Stimulated activated CD8-positive, alpha-beta memory T cell treated with anti-CD3 and anti-CD28 coated beads, Interleukin-7, amount 100 ng/mL, for 1 hour (primary cell): ENCODE measurements at places on chromosomes 13 and 19.

DNA sequence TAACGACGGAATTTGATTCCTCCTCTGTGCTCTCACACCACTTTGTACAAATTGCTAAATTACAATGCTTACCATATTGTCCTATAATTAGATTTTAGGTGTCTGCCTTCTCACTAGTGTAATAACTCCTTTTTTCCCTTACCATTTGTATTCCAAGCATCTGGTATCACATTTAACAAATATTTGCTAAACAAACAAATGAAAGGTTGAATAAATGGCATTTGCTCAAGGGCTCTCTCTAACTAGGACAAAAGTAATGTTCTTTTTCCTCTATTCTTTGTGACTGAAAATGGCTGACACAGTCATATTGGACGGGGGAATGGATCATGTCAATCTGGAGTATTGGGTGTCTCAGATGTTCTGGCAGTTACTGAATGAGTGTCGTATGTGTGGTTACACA lies 99.7 kb downstream of the ENOX1 start:
- no peak for DNase-seq

DNA sequence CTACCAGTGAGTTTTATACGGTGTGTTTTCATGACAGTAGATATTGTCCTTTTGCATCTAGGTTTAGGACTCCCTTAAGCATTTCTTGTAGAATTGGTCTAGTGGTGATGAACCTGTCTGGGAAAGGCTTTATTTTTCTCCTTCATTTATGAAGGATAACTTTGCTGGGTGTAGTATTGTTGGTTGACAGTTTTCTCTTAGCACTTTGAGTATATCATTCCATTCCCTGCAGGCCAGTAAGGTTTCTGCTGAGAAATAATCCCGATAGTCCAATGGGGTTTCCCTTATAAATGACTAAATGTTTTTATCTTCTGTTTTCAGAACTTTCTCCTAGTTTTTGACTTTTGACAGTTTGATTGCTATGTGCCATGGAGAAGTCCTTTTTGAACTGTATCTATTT lies 57.2 kb downstream of the DNAJC3 start:
- no peak for DNase-seq

GRCh38 chr13:112770504-112770903 lies 80.7 kb downstream of the ATP11A start:
- no peak for DNase-seq

DNA sequence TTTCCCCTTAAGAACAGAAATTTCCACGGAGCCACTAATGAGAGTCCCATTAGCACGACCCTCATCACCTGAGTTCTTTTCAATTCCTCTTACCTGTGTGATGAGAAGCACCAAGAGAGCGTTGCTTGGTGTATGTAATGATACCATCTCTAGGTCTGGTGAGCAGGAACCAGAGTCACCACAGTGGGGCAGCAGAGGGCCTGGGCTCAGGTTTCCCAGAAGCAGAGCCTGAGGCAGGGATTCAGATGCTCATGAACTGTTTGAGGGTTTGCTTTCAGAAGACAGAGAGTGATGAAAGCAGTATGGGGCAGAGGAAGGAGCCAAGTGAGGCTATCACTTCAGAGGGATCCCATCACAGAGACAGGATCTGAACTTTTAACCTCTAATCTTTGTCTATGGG lies 3.1 kb upstream of the PTPRH start:
- DNase-seq = no peak

GRCh38 chr13:73290844-73291243 lies 232.0 kb downstream of the KLF5 start:
- no peak for DNase-seq

DNA sequence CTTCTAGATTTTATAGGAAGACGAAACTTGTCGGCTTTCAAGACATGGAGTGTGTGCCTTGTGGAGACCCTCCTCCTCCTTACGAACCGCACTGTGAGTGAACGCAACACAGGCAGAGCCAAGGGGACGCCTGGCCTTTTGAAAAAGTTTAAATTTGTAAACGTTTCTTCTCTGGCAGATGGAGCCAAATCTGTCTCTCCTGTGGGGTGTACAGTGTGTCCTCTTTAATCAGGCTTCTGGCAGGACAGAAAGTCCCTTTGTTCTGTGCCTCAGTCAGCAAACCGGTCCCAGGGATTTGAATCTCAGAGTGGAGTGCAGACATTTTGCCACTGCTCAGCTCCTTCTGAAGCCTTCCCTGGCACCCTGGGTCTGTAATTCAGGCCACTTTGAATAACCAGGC lies 56.5 kb downstream of the TNFRSF19 start:
- no peak for DNase-seq

DNA sequence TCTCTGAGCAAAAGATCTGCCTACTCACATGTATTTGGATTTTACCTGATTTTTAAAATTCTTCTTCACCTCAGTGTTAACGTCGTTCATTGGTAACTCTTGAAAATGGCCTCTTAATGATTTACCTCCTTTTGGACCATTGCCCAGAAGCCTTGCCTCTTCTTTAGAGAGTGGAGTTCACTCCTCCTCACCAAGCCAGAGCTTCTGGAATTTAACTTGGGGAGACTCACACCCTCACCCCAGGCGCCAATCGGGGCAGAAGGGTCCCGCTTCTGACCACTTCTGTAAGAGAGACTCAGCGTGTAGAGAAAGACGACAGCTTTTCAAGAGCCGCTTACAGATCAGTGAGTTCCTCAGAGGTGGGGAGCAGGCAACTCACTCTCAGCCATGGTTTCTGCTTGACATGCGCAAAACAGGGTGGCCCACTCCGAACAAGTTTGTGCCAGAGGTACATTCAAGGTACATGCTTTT lies 2.7 kb downstream of the PNMA8C start:
- no peak for DNase-seq

DNA sequence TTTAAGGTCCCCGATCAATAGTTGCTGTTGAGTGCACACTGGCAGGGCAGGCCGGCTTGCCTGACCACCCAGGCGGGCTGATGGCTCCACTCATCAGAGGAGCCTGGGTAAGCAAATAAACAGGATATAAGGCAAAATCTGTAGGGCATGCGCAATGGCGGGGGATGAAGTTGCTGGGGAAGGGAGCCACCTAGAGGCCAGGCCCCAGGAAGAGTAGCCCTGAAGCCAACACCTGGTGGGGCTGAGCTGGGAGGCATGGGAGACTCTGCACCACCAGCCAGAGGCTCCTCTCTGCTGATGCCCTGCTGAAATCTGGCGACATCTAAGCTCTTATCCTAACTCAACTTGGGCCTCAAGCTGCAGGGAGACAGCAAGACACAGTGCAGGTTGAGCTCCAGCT lies 324.3 kb downstream of the ZNF536 start:
- no peak for DNase-seq

DNA sequence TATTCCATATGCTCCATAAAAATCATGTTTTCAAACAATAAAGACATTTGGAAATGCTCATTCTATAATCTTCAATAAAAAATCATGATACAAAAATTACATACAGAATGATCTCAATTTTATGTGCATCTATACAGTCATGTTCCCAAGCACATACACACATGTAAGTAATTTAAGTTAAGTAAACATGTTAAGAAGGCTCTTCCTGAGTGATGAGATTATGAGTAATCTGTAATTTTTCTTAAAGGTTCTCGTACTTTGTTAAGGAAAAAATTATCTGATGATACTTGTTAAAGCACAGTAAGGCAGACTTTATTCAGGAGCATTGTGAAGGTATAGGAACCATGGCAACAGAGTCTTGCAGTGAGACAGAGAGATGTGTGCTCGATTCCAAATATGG lies 30.0 kb upstream of the DLEU7 start:
- no peak for DNase-seq

- DNase-seq = no peak
Measured at GRCh38 chr13:43229506-43229905, 206.1 kb downstream of the DNAJC15 start.

DNA sequence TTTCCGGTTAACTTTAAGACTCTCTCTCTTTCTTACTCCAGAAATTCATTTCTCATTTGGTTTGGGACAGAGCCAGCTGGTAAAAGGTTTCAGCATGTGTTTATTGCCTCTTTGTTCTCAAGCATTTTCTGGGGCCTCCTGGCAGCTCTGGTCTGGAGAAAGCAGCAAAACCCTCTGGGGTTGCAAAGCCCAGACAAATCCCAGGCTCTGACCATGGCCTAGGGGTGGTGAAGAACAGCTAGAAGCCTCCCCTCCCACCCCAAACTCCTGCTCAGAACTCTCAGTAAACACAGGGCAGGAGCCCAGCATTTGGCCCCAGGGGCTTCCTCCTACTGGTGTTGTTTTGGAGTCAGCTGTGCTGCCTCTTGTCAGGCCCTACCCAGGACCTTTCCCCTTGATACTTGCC lies 124.2 kb upstream of the SERP2 start:
- no peak for DNase-seq

DNA sequence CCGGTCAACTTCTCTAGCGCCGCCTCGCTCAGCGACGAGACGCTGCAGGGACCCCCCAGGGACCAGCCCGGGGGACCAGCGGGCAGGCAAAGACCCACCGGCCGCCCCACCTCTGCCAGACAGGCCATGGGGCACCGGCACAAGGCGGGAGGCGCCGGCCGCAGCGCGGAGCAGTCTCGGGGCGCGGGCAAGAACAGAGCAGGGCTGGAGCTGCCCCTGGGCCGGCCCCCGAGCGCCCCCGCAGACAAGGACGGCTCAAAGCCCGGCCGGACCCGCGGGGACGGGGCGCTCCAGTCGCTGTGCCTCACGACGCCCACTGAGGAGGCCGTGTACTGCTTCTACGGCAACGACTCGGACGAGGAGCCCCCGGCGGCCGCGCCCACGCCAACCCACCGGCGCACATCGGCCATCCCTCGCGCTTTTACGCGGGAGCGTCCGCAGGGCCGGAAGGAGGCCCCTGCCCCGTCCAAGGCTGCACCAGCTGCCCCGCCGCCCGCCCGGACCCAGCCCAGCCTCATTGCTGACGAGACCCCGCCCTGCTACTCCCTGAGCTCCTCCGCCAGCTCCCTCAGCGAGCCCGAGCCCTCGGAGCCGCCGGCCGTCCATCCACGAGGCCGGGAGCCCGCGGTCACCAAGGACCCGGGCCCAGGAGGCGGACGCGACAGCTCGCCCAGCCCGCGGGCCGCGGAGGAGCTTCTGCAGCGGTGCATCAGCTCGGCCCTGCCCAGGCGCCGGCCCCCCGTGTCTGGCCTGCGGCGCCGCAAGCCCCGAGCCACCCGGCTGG lies 11.3 kb downstream of the C19orf25 start:
- no peak for DNase-seq

DNA sequence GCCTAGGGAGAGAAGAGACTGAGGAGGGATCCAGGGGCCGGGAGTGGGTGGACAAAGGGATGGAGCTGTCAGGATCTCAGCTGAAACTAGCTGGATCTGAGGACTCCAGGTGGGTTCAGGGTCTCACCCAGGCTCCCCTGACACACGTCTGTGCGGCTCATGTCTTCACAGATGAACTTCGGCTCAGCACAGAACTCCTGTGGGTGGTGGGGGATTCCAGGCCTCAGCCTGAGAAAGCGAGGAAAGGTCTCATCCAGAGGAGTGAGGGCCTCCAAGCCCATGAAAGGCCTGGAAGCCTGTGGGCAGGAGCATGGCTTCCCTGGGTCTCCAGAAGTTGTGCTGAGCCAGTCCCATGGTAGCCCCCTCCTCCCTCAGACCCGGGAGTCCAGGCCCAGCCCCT lies 1.4 kb downstream of the CAPN12 start:
- DNase-seq = no peak

DNA sequence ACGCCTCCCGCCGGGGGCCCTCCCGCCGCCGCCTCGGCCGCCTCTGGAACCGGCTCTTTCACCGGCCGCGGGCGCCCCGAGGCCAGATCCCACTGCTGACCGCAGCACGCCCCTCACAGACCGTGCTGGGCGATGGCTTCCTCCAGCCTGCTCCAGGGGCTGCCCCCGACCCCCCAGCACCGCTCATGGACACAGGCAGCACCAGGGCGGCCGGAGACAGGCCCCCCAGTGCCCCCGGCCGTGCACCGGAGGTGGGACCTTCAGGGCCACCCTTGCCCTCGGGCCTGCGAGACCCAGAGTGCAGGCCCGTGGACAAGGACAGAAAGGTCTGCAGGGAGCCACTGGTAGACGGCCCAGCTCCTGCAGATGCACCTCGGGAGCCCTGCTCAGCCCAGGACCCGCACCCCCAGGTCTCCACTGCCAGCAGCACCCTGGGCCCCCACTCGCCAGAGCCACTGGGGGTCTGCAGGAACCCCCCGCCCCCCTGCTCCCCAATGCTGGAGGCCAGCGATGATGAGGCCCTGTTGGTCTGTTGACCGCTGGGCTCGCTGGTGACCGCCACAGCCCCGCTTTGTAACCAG lies 13.0 kb downstream of the LRP3 start:
- no peak for DNase-seq

- no peak for DNase-seq
Measured at GRCh38 chr13:21310220-21310619, 133.8 kb downstream of the MRPL57 start.

DNA sequence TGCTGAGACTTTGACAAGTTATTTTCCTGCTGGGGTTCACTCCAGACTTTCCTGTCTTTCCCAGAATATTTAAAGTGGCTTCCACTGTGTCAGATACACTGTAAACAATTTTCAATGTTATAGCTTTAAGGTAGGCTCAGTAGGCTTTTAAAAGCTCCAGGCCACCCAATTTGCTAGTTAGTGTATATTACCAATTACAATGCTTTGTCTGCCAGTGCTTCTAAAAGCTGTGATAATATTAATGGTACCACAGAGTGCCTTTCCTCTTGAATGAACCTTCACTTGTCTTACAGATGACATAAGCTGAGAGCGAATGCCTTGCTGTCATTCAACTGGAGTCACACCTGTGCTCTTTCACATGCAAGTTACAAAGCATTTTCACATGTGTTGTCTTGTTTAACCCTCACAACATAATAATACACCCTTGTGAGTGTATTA lies 239.7 kb upstream of the HTR2A start:
- DNase-seq = no peak

GRCh38 chr19:42683917-42684513 lies 56.3 kb downstream of the PSG3 start:
- no peak for DNase-seq

DNA sequence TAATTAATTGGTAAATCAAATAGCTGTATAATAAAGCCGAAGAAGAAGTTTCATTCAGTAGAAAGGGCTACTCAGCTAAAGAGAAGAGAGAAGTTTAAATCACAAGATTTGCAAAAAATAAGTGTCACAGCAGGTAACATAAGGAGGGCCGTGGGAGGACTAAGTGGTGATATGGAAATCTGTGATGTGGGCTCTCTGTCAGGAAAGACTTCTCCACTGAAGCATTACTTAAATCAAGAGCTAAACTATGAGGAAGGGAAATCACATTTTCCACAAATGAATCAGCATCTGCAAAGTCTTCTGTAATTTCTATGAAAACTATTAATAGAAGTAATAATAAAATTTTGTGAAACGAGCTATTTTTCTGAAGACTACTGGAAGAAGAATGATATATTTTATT lies 153.8 kb downstream of the PCDH9 start:
- DNase-seq = no peak

- DNase-seq = no peak
Measured at GRCh38 chr13:59750860-59751259, 412.9 kb downstream of the DIAPH3 start.

DNA sequence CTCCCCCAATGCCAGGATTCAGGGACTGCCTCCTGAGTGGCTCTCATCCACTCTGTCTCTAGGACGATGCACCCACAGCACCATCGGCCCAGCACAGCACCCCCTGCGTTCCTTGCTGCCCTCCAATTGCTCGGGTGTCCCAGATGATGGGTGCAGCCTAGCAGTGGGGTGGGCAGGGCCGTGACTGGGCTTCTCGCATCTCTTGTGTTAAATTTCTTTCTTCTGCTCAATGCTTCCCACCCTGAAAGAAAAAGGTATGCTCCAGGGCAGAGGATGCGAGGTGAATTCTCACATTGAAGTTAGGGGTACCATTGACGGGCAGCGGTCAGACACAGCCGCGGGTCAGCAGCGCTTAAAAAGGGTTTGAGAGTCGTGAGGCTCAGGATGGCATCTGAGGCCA lies 232.4 kb upstream of the SGCG start:
- DNase-seq = no peak
